HuH-7.5 (cell line): ENCODE measurements at places on chromosomes 5 and 9.

DNA sequence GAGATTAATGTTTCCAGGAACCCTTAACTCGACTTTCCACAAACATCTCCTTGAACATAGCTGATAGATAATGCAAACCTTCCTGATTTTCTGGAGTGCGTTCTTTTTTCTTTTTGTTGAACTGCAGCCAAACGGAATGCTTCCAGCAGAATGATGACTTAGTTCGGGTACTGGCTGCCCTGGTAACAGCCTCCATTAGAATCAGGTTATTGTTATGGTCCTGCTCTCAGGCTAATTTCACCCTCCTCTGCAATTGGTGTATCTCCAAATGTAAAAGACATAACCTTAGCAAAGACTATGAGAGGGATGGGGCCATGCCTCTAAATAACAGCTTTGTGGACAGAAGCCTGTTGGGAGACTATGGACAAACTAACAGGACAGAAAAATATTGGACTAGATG lies 116.5 kb downstream of the PDE4D start:
- DNase-seq = no peak

DNA sequence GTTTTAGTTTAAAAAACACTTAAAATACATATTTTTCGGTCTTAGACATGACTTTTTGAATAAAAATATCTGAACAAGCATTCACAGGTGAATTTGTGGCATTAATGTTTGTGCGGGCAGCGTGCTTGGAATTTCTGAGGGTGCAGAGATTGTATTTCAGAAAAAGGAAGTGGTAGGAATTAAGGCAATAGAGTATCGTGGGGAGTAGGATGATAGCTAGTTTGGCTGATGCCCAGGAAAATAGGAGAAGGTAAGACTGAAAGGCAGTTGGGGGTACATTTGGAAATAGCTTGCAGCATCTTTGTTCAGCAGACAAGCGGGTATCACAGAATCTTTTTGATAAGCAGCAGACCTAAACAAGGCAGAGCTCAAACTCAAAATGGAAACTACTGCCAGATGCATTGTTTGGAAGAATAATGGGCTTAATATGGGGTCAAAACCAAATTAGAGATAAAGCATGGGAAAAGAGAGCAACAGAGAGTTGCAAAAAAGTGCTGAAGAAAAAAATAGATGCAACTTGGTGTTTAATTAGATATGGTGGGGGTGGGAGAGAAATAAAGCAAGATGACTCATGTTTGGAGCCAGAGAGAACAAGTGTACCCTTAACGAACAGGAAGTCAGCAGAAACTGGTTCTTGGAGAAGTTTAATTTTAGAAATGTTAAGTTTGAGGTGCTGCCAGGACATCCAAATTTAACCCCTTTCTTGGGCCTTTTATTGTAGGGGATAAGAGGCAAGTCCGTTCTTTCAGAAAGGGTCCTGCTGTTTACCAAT lies 85.7 kb upstream of the ARRDC3 start:
- no peak for DNase-seq

- no peak for DNase-seq
Observed at GRCh38 chr5:80149161-80149609, 106.7 kb downstream of the SERINC5 start.

DNA sequence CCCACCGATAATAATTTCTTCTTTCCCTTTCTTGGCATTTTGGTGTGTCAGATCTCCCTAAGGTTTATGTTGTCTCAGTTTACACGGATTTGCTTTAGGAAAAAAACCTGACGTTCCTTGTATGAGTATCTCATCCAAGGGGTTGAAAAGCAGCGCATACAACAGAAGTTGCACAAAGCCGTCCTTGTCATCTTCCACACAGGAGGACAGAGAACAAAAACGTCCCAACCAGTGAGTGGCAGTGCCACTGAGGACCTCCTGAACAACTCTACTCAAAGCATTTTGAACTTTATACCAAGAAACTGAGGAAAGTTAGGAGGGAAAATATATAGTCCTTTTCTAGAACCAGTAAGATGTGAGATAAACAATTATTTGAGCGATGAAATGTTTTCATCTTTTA lies 547.0 kb downstream of the PDE4D start:
- no peak for DNase-seq

DNA sequence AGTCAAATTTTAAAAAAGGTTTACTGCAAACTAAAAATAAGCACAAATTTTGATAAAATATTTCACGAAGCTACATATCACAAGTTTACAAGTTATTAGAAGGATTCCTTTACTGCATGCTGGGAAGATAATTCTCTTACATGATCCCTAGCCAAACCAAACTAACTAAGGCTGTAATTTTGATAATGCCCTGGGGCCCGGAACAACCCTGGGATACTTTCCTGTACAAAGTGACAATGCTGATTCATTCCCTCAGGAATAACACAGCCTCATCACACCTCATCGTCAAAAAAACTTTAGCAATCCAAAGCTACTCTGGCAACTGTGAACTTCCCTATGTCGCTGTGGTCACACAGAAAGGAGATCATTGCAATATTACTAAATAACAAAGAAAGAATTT lies 402.9 kb downstream of the RAB3C start:
- DNase-seq = no peak

- DNase-seq = no peak
Observed at GRCh38 chr5:133653760-133654049, 41.4 kb upstream of the FSTL4 start.

DNA sequence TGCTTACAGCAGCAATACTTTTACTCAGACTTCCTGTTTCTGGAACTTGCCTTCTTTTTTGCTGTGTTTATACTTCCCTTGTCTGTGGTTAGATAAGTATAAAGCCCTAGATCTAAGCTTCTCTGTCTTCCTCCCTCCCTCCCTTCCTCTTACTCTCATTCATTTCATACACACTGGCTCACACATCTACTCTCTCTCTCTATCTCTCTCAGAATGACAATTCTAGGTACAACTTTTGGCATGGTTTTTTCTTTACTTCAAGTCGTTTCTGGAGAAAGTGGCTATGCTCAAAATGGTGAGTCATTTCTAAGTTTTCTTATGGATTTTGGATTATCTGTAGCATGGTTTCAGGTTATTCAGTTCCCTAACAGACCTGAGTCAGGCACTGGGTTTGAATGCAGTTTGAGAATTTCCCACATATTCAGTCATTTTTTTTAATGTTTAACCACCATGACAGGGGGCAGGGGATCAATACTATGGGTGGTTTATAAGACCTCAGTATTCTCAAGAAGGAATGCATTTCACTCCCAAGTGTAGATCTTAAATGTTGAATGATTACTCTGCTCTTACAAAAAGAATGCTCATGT lies at the start of gene IL7R:
IL7R (plus strand) TSS at position 127 of the 587 bp plus-strand sequence; CDS start at position 214, 87 bp downstream.
- no peak for DNase-seq

GRCh38 chr5:7904170-7904569 lies 35.2 kb downstream of the MTRR start:
- no peak for DNase-seq
